ENCODE measurements at places on chromosomes 13 and 19. TPM values are rescaled to one million over a fixed set of nuclear protein-coding genes. Genes with fewer than 3 reads are reported as not detected.

DNA sequence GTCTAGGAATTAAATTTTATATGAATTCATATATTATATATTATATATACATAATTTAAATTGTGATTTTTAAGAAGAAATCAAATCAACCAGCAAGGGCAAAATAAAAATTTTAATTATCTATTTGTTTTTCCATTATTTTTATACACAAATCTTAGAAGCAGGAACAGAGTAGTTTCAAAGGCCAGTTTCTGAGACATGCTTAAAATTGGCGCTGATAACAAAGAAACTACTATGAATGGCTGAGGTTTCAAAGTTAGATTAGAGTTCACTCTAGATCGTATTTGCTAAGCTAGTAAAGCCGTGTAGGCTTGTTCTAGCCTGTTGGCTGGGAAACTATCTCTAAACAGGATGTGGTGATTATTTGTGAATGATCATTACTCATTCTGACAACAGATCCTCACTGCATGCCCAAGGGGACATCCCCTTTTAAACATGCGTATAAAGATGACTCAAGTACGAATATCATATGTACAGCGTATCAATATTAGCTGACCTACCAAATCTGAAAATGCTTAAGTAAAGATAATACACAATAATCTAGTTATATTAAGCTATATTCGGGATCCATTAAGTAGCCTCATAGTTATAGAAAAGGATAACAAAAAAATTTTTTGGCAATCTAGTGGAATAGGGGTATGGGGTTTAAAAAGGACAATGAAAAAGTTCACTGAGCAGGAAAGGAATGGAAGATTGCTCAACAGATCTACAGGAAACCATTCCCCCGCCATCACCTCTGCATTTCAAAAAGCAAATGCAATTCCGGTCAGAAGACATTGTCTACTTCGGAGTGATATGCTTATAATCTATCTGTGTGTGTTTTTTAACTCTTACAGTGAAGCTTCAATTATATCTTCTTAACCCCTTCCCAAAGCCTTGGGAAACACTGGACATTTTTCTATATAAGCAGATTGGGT, 150.1 kb downstream of the SHISA2 start:
- DNase-seq: no peak

- DNase-seq: no peak
Measured at GRCh38 chr13:99339736-99340397, 32.7 kb upstream of the GPR183 start.

DNA sequence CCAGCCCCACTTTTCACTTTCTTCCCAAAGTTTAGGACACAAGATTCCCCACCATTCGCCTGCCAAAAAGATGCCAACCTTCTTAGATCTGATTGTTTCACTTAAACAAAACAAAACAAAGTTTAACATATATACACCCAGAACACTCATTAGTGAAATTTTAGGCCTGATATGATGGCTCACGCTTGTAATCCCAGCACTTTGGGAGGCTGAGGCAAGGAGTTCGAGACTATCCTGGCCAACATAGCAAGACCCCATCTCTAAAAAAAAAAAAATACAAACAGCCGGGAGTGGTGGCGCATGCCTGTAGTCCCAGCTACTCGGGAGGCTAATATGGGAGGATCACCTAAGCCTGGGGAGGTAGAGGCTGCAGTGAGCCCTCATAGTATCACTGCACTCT, 4.9 kb downstream of the PGPEP1 start:
- DNase-seq: no peak

GRCh38 chr13:113999618-113999910, 25.7 kb upstream of the C13orf46 start:
- no peak for DNase-seq

- peak; percentile 94 for DNase-seq
Measured at GRCh38 chr19:42254850-42255765, at the start of gene ERF. TSS of gene ERF (minus strand) at chr19:42255128. CDS start at chr19:42254999, 129 bp downstream.

DNA sequence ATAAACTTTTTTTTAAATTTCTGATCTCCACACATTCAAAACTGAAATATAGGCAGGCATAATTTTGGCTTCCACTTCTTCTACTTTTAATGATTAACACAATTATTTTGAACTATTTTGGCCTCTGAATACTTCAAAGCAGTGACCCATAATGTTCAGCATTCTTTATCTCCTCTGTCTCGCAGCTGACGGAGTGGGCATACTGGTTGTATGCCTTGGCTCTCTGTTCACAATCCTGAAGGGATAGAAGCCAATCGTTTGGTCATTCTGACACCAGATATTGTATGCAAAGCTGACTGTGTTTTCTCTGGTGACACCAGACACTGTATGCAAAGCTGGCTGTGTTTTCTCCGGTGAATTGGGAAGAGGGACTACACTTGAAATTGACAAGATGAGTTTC, 833.0 kb downstream of the EFNB2 start:
- no peak for DNase-seq

- DNase-seq: no peak
Measured at GRCh38 chr13:93304868-93305613, 78.4 kb downstream of the GPC6 start.

Gene CAB39L
- total RNA-seq: 52.2 TPM

Gene TYK2
- total RNA-seq: 74.9 TPM

Gene BTBD2
- 135 TPM for total RNA-seq

Gene RGL3
- total RNA-seq: 18.0 TPM

Gene GJB2
- 3.4 TPM for total RNA-seq

Measured in dorsolateral prefrontal cortex (tissue), 122 donors.